ENCODE measurements at places on chromosomes 12 and 14.

- no peak for DNase-seq
These were observed 116.7 kb upstream of the CAND1 start for GRCh38 chr12:67152451-67152850.

DNA sequence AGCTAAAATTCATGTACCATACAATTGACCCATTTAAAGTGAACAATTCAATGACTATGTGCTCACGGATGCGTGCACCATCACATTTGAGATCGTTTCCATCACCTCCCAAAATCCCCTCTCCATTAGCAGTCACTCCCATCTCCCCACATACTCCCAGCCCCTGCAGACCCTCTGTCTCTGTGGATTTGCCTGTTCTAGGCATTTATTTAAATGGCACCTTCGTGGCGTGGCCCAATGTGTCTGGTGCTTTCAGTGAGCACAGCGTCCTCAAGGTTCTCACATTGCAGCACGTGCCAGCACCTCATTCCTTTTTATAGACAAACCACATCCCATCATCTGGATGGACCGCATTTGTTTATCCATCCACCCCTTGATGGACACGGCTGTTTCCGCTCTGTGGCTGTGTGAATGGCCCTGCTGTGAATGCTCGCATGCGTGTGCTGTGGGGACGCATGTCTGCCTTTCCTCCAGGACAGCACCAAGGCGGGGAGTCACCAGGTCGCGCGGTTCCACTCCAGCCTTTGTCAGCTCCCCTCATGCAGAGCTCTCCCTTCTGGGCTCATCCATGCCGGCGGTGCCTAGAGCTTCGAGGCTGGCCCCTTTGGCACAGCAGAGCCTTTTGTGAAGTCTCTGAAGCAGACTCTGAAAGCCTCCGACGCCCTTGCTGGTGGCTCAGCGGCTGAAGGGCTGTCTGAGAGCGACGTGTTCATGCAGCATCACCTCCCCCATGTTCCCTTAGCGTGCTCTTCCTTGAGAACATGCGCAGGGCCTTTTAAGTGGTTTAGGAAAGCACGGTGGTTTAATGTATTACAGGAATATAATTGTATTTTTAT, 184.4 kb downstream of the KIF26A start:
- DNase-seq, result no peak

DNA sequence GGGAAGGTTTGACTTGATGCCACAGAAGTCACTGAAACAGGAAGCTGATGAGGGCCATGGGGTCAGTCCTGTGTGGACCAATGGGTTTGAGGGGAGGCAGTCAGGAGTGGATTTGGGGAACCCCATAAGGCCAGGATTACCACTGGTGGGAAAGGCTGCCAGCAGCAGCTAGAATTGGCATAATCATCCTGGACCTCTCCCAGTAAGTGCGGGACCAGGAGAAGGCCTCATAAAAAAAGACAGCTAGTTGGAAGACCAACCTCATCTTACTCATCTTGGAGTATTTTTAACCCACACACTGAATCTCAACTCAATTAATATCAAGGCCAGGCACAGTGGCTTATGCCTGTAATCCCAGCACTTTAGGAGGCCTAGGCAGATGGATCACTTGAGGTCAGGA, 22.7 kb downstream of the TBX3 start:
- DNase-seq, result no peak

GRCh38 chr12:75578546-75578945, 67.1 kb upstream of the KRR1 start:
- no peak for DNase-seq

DNA sequence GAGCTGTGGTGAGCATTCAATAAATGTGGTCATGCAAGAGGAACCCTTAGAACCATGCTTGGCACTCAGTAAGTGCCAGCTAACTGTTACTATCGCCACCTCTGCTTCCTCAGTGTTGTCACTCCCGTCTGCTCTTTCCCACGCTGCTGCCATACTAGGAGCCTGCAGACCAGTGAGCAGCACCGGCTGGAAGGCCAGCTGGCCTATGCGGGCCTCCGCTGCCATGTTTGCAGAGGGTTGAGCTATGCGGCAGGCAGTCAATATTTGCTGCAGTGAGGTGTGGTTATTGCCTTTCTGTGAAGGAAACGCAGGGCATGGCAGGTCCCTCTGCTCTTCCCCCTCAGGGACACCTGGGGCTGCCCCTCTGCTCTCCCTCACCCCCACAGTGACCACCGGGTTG, 13.0 kb downstream of the KMT5A start:
- DNase-seq, result no peak

DNA sequence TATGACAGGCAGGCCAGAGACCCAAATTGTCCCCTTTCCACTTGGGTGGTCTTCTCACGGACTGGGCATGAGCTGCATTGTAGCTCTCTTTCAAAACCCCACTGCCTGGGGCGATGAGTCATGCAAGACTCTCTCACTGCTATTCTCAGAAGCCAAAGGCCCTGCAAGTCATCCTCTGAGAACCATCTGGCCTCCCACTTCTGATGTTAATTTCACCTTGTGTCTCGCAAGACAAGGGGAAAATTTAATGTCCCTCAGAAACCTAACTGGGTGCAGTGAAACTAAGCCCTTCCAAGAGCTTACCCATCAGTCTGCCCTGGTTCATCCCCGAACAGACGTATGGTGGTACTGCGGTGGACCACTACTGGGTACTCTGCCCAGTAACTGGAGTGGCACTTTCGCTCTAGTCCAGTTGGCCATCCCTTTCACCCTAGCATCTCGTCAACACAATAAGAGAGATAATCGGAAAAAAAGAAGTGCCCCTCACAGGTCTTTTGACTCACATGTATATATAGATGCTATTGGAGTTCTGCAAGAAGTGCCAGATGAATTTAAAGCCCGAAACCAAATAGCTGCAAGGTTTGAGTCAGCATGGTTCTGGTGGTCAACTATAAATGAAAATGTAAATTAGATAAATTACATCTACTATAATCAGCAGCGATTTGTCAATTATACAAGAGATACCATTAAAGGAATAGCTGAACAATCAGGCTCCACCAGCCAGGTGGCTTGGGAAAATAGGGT, 31.3 kb upstream of the LALBA start:
- no peak for DNase-seq

- DNase-seq, result no peak
These were observed 44.1 kb downstream of the DAD1 start for GRCh38 chr14:22544881-22545420.

DNA sequence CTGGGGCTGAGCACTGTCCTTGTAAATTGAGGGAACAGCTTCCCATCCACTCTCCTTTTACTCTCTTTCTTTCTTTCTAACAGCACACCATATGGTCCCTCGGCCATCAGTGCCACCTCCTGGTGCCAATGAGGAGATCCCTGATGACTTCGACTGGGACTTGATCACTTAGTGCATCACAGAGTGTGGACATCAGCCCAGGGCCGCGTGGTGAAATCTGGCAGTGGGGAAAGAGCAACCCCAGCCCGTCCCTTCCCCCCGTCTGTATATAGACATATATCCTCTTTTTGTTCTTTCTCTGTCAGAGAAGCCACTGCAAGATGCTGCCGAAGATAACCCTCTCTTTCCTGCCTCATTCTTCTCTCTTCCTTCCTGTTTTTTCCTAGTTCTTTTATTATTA, 13.5 kb downstream of the C3AR1 start:
- no peak for DNase-seq

GRCh38 chr12:2503762-2504161, 291.0 kb upstream of the FKBP4 start:
- DNase-seq, result no peak

GRCh38 chr12:42921741-42922504, 332.4 kb upstream of the PRICKLE1 start:
- no peak for DNase-seq

- DNase-seq, result no peak
These were observed 72.0 kb downstream of the PPP2R5E start for GRCh38 chr14:63470962-63471793.

Data from stimulated activated CD8-positive, alpha-beta memory T cell treated with anti-CD3 and anti-CD28 coated beads, Interleukin-2, amount 100 ng/mL, for 1 hour (primary cell).